ENCODE measurements at places on chromosomes 3 and 15.
A peak's percentile ranks its signal among the peaks of the same experiment; 100 is the strongest.

- DNase-seq = no peak
Observed at GRCh38 chr15:55407498-55408011, 604 bp downstream of the CCPG1 start.

DNA sequence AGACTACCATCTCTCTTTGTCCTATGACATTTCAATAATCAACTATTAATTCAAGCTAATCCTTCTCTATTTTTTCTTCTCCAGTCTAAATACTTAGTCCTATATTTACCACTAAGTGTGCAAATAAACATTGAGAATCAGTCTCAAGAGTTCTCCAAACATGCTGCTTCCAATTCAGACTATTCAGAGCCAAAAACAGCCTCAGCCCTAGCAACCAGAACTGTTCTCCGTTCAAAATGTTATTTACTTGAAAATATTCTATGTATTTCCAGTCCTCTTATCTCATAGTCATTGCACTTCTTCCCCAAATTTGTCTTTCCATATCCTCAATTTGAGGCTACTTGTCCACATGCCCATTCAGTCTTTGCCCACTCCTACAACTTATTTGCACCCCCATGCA is 805.5 kb downstream of the IGSF11 start:
- no peak for DNase-seq

DNA sequence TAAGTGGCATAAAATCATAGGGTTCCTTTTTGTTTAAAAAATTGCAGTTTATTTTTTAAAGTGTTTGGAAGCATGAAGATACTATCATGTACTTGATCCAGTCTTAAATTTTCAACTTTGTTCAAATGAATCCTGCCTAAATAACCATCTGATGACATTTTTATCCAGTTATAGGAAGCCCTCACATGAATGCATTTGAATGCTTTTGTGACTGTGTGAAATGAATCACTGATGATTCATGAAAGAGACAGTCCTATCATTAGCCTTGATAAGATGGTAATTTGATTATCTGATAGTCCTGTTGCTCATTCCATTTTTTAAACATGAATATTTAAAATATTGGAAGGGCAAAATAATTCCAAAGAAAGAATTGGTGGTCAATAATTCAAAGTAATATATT is 401.9 kb upstream of the ROBO2 start:
- no peak for DNase-seq

- no peak for DNase-seq
Observed at GRCh38 chr3:130743354-130743753, 3.3 kb downstream of the PIK3R4 start.

GRCh38 chr15:90465140-90465929 is 64.4 kb upstream of the CRTC3 start:
- DNase-seq = no peak

GRCh38 chr3:23648996-23649395 is 156.8 kb upstream of the UBE2E1 start:
- no peak for DNase-seq

DNA sequence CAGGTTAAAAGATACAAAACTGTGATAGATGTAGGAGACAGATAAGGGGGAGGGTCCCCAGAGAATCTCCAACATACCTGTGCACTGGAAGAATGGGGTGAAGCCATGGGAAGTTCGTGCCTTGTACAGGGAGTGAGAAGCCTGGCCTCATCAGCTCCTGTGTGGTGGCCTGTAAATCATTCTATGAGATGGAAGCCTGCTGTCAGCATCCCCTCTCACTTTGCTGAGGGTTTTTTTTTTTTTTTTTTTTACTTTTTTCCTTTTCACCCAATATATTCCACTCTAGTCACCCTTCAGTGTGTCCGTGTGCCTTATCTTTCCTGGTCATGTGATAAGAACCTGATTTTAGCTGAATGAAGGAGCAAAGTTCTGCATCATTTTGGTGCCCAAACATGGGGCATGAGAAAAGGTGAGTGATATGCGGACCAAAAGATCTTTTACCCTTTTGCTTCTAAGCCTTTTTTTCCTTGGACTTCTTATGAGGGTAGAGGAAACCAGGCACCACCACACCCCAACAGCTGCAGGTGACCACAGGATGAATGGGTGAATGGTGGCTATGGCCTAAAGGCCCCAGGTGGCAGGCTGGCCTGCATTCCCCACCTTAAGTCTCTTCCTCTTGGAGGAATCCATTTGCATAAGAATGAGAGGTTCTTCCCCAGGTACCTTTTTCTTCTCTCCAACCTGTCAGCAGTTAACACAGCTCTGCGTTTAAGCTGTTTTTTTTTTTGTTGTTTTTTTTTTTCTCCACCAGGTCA is 1345.0 kb downstream of the NSUN3 start:
- no peak for DNase-seq

- DNase-seq = no peak
Observed at GRCh38 chr3:16940769-16941700, 56.3 kb downstream of the PLCL2 start.

DNA sequence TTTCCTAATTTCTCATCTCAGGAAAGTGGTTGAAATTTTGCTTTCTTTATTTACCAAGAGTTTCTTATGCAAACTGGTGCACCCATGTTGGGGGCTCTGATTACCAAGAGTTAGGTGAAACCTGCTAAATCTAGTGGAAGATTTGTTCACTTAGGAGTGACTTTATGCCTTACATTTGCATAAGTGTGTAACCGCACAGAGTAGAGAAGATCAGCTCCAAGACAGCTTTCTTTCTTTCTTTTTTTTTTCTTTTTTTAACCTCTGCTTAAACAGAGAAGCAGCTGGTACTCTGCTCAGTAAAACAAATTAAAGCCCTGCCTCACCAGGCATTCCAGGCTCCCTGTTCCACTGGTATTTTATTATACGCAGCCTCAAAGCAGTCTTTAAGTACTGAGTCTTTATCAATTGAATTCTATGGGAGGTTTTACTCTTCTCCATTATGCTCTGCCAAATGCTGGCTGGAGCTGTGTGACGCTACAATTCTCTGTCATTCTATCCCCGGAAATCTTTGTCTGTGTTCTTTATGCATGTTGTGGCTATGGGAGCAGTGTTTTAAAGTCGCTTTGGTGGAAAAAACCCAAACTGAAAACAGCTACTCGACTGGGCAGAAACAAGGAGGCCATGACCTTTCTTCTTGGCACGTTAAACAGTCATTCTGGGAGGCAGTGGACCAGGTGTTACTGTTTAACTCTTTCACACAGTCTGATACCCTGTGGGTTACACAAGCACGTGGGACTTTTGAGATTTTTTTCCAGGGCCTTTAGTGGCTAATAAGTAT is 55.2 kb upstream of the GBE1 start:
- DNase-seq = no peak

- DNase-seq = no peak
Observed at GRCh38 chr15:51757450-51757849, 6.1 kb downstream of the TMOD2 start.

- peak; percentile 25 for DNase-seq
Observed at GRCh38 chr3:47578119-47578632, 489 bp downstream of the CSPG5 start.

- DNase-seq = no peak
Observed at GRCh38 chr3:48776854-48777253, 59.8 kb upstream of the IP6K2 start.

Measured in T follicular helper cell (primary cell).